ENCODE measurements at places on chromosomes 11 and 22. TPM values are rescaled to one million over a fixed set of nuclear protein-coding genes. Genes with fewer than 3 reads are reported as not detected.

The APOA4 gene
- total RNA-seq: not detected

The DAGLA gene
- total RNA-seq: 12.2 TPM

The ARHGAP8 gene
- 38.4 TPM for total RNA-seq

DNA sequence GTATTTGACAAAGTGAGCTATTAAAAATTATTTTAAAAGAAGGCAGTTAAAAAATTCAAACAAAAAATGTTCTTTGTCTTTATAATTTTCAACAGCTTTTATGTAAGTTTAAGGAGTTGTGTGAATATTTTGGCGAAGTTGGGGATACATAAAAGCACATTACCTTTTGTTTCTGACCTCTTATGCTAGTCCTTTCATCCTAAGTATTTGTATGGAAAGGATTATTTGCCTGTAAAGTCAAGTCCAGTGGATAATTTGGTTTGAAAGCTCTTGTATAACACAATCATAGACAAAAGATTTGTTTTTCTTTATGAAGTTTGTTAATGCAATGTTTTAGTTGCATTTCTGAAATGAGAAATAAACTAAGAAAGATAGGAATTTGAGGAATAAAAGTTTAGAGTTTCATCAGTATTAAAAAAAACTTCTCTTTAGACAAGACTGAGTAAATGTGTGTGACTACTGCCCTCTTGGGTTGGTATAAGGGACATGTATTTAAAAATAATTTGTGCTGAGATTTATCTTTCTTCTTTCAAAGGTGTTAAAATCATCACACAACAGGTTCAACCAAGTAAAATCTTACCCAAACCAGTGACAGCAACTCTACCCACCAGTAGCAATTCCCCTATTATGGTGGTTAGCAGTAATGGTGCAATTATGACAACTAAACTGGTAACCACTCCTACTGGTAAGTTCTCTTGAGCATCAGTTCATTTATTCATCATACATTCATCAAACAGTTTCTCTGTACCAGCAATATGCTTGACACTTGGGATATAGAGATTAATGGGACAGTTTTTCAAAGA, 68.2 kb downstream of the EMSY start:
- H3K36me3 ChIP-seq: no peaks in the 10 kb centered on the region
- H3K4me1 ChIP-seq: no peaks in the 10 kb centered on the region
- DNase-seq: no peak
- no peaks in the 10 kb centered on the region for H3K27me3 ChIP-seq
- no peak overlapping the region for H3K4me3 ChIP-seq
- H3K27ac ChIP-seq: no peak overlapping the region

GRCh38 chr11:105298630-105299029, 159.1 kb upstream of the CARD18 start:
- no peak for DNase-seq
- no peak overlapping the region for H3K4me3 ChIP-seq
- H3K4me1 ChIP-seq: no peaks in the 10 kb centered on the region
- H3K27ac ChIP-seq: no peak overlapping the region
- H3K27me3 ChIP-seq: no peaks in the 10 kb centered on the region
